SJCRH30 (cell line): ENCODE measurements at places on chromosomes 16 and 17.

GRCh38 chr17:63066158-63066813, 100.3 kb downstream of the TANC2 start:
- DNase-seq = no peak

DNA sequence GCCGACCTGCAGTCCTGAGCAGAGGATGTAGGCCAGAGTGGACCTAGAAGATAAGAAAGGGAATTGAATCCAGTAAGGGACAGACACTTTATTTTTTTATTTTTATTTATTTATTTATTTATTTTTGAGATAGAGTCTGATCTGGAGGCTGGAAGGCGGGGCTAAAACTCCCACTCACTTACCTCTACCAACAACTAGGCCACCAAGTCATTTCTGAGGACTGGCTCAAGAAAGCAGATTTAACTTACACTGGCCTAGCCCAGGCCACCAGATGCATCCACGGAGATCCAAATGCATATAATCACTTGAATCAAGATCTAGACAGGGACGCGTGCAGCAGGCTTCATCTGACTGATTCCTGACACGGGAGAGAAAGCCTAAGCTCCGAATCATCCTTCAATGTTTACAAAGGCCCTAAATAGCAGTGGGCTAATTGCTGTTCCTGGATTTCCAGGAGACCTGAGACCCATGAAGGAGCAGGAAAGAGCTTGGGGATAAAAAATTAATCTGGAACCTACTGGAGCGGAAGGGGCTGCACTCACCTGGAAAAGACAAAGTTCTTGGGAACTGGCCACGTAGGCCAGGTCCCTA, 1.1 kb upstream of the ALOX12 start:
- no peak for DNase-seq

- DNase-seq = peak; percentile 82
These were observed 451.3 kb downstream of the PMP22 start for GRCh38 chr17:14813649-14814370.

DNA sequence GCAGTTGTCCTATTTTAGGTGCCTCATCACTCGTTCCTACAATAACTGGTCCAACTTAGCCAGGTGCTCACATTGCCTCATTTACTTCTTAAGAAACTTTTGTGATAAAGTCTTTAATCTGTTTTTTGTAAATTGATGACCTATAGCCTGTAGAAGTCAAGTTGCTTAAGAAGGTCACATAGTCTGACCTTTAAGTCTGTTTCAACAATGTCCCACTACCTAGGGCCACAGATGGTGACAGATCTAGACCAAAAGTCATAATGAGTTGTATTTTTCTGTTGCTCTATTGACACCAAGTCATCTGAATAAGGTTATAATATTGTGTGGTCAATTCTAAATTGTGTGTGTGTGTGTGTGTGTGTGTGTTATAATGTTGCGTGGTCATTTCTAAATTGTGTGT, 45.1 kb downstream of the ABCA9 start:
- no peak for DNase-seq

DNA sequence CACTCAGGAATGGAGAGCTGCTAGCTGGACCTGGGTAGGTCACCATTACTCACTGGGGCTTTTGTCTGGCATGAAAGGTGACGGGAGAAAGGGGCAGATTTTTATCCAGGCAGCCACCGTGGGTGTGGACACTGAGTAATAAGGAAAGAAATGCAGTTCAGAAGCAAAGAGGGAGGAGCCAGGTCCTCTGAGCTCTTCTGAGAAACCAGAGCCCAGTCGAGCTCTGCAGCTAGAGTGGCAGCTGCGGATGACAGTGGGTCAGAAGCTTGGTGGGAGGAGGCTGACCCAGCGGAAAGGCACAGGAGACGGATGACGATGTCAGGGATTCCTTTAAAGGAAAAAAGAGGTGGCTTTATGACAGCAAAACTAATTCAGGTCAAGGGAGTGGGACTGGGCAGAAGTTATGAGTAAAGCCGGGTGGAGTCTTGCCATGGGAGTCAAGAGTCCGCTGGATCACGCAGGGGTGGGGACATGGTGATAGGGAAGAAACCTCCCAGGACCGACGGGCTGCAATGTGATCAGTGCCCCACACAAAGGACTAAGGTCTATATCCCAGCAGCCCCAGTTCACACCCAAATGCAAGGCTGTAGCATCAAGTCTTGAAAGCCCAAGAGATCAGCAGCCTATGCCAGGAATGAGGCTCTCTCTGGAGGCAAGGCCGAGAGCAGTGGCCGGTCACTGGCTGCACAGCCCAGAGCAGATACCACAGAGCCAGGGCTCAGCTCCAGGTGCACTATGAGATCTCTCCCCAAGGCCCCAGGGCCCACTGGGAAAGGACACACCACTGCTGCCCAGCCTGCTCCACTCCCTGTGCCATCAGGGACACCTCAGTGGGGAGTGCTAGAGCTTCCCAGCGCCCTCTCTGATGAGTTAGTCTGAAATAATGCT, 6.3 kb upstream of the MNT start:
- DNase-seq = peak; percentile 30
